ENCODE measurements at places on chromosomes 5 and 9.

DNA sequence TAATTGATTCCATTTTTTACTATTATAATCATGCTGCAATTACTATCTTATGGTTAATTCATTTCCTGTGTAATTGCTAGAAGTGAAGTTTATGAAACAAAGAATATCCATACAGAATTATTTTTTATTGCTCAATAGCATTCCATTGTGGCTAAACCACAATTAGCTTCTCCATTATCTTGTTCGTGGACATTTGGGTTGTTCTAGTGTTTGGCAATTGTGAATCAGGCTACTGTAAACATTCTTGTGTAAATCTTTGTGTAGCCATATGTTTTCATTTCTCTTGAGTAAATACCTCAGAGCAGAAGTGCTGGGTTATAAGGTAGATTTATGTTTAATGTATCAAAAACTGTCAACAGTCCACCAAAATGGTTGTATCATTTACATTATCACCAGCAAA lies 341.1 kb downstream of the MAT2B start:
- DNase-seq, result no peak

GRCh38 chr5:133749331-133749985 lies 137.1 kb upstream of the FSTL4 start:
- no peak for DNase-seq

DNA sequence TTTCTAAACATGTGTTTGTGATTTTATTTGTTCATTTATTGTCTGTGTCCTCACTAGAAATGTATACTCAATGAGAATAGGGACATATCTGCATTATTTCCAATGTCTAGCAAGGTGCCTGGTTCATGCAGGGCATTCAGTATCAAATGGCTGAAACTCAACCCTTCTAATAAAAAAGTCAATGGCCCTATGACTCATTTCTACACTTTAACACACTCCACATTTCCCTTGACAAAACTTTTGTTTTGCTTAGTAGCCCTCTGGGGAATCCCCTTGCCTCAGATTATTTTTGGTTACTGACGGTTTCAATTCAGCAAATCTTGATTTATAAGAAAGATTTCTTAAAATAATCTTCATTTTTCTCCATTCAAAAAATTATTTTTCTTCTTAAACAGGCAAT lies 206.0 kb upstream of the DMRTA1 start:
- no peak for DNase-seq

DNA sequence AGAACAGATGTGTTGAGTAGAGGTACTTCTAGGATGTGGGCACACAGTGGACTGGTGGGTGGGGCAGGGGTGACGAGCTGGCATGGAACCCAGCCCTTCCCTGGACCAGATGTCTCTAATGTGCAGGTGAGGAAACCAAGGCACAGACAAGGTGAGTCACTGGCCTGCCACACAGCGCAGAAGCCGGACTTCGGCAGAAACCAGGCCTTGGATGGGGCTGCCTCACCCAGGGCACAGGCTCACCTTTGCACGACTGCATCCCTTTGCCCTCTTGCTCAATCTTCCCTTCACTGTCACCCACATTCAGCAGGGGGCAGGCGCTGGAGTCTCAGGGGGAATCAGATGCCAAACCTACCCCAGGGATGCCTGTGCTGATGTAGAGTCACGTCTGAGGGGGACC lies 65.4 kb upstream of the LMX1B start:
- no peak for DNase-seq

DNA sequence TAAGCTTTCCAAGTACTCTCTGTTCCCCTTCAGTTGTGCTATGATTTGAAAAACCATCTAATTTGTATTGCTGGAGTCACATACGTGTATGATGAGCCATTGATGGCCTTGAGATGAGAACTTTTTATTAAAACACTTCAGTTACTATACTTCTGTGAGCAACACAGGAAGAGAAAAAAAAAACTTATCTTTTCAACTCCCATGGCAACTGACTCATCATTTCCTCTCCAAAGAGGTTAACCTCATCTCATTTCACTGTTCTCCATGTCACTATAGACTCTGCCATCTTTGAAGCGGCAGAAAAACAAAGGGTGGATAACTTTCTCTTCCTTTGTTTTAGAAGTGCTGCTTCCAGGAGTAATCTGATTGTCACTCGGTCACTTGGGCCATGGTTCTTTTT lies 104.3 kb upstream of the PCSK1 start:
- DNase-seq, result no peak

DNA sequence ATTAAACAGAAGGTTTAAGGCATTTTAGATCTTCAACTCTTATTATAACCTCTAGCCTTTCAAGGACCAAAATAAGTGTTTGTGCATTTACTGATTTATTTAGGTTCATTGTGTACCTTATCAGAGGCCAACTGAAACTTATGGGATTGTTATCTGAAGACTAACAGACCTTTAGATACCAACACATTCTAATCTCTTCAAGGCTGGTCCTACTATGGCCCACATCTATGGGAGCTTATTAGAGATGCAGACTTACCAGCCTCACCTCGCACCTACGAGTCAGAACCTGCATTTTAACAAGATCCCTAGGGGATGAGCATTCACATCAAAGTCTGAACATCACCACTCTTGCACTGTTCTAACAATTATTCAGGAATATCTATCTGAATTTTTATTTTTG lies 1.9 kb downstream of the IARS1 start:
- no peak for DNase-seq

DNA sequence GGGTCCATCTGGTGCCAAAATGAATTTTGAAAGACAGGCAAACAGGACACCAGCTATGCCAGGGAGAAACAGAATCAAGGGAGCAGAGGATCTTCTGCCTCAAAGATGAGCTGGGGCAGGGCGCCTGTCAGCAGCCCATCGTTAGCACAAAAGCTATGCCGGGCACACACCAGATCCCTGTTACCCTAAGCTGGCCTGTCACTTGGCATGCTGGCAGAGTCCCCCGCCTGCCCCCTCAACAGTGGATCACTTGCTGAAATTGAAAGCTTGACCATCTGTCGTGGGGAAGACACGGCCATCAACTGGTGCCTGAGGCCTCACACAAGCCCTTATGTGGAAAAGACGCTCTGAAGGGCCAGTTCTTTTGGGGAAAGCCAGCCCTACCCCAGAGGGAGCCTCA lies 256.4 kb downstream of the EBF1 start:
- no peak for DNase-seq

- DNase-seq, result no peak
Measured at GRCh38 chr5:16856531-16856930, 79.6 kb downstream of the MYO10 start.

- no peak for DNase-seq
Measured at GRCh38 chr9:105647595-105648349, 14.5 kb upstream of the TAL2 start.

- peak; percentile 80 for DNase-seq
Measured at GRCh38 chr5:168291342-168291963, at the start of gene WWC1. Gene WWC1, plus strand, starts transcription at chr5:168291645. Its CDS starts 508 bp downstream, at chr5:168292153.

DNA sequence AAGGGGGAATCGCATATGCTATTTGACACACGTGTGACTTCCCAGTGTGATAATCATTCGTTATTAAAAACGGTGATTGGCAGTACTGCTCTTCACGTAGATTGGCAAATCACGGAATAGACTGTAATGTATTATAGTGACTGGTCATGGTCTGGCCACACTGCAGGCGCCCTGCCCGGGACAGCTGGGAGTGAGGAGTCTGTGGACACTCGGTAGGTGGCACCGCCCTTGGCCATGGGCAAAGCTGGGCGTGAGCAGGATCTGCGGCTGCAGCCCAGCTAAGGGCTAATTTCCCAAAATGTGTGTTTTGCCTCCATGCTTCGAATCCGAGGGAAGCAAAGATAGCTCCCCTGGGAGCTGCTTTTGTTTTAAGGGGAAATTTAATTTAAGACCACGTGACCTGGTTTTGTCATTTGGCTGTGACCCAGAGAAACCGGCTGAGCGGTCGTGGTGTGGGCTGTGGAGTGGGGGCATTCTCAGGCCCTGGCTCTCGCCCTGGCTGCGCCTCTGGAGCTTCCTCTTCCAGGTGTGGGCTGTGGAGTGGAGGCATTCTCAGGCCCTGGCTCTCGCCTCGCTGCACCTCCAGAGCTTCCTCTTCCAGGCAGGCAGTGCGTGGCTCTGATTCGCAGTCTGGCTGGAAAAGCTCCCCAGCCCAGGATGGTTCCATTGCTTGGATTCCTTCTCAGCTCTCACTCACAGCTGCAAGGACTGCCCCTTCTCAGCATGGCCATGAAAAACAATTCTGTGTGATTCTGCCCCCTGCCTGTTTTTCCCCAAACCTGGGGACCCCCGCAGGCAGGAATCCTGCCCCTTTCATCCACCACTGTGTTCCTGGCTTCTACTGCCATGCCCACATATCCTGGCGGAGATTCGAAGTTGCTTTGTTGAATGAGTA lies 131.1 kb downstream of the OLFM1 start:
- no peak for DNase-seq

DNA sequence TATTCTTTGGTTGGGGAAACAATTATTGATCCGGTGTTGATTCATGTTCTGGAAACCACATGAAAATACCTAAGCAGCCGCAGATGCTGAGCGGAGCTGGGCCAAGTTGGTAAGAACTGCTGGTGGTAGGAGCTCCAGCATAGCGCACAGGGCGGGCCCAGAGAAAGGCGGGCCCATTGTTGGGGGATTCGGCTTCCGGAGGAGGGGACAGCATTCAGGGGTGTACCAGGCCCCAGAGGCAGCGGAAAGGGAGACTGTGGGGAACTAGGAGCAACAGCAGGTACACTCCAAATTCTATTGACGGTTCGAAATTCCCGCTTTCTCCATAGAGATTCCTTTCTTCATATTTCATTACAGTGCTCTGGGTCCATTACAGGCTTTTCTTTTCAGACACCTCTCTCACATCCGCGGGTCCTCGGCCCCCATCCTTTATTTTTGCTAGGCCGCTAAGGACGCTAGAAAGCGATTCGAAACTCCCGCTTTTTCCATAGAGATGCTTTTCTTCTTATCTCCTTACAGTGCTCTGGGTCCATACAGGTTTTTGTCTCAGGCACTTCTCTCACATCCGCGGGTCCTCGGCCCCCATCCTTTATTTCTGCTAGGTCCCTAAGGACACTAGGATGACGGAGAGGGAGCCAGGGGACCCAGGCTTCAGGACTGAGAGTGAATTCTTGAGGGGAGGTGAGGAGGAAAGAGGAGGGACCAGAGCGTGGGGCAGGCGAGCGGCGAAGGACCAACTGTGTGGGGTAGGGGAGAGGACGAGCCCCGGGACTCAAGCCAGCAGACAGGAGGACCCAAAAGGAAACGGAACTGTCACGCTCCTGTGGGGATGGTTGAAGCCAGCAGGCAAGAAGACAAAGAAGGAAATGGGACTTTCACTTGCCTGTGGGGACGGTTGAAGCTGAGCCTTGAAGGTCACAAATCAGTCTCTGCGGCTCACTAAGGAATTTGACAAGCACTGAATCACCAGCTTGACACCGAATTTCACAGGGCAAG lies at the start of gene CCDC152:
Gene CCDC152, plus strand, starts transcription at position 213 of the 996 bp plus-strand sequence. CDS start 2,304 bp downstream, outside the sequence.
- peak; percentile 31 for DNase-seq

DNA sequence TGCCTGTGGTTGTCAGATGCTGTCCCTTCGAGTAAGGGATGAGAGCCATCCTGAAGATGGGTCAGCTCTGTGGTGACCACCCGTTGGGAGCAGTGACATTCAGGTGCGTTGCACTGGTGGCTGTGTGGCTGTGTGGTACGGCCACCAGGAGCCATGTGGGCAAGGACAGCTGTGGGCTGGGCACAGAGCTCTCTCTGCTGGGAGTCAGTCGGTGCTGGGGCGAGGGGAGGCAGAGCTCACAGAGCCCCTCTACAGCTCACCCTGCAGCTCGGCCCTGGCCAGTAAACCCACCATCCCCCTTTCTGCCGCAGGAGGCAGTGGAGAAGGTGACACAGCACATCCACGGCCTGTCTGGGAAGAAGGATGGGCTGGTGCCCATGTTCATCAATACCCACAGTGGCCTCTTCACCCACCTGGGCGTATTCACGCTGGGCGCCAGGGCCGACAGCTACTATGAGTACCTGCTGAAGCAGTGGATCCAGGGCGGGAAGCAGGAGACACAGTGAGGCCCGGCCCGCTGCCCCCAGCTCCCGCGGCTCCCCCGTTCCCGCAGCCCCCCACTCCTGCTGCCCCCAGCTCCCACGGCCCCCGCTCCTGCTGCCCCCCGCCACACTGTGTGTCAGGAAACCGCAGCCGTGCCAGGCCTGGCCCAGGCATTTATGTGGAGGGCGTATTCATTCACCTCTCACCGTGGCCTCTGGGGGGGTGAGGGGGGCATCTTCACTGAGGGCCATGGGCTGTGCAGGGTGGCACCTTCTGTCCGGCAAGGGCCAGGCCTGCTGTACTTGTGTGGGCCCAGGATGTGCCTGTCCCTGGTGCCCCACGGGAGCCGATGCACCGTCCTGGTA lies 8.5 kb downstream of the DPP7 start:
- no peak for DNase-seq

DNA sequence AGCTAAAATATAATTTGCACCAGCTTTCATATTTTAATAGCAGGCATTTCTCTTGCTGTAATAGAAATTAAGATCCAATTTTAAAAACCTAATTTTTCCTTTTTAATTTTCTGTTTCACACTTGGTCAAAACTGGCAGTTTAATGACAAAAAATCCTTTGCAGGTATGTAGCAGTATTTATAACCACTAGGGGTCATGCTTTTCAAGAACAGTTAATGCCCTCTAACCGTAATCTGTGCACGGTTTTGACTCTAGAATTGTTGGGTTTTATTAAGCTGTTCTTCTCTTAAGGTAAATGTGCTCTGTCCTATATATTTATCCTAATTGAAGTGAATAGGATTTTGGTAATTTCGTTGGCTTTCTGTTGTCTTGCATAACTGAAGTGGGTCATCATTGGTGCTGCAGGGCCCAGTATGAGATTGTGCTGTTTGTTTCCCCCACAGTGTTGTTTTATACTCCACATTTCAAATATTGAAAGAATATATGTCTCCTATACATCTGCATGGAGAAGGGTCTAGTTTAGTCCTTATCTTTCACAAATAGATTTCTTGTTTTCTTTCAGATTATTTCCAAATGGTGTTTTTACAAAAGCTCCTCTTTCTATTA lies 107.4 kb downstream of the SCAMP1 start:
- no peak for DNase-seq

GRCh38 chr9:122360891-122361290 lies 9.9 kb upstream of the PTGS1 start:
- DNase-seq, result no peak

- DNase-seq, result no peak
Measured at GRCh38 chr9:105198865-105199264, 45.6 kb upstream of the SLC44A1 start.

DNA sequence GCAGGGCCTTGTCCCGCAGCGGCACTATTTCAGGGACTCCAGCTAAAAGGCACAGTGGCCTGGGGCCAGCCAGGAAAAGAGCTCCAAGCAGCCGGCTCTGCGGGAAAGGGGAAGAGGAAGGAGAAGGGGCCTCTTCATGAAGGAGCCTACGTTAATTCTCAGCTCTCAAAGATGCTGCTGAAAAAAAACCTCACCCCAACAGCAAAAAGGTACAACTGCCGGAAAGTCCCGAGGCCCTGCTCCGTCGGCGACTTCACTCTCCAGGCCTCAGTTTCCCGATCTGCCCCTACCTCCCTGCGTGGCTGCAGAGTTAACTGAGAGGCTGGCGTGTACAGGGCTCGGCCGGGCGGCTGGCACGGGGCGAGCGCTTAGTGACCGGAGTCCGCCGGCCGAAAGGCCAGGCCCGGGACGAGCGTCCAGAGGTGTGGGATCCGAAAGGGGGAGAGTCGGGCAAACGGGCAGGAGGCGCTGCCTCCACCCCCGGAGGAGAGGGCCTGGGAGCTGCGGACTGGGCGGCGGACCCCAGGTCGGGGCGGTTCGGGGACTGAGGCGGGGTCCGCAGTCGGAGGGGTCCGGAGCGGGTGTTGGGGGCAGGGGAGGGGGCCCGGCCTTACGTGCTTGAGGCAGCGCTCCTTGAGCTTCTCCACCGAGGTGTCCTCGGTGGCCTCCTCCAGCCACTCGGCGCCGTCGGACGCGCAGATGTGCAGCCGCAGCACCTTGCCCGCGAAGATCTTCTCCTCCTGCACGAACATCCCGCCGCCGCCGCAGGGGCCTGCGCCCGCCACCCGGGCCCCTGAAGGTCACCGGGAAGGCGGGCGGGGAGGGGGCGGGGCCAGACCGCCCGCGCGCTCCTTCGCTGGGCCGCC lies 529 bp downstream of the UBAC1 start:
- DNase-seq, result no peak

All from head of caudate nucleus (tissue), 42 donors.